ENCODE measurements at places on chromosomes 5 and 9.

DNA sequence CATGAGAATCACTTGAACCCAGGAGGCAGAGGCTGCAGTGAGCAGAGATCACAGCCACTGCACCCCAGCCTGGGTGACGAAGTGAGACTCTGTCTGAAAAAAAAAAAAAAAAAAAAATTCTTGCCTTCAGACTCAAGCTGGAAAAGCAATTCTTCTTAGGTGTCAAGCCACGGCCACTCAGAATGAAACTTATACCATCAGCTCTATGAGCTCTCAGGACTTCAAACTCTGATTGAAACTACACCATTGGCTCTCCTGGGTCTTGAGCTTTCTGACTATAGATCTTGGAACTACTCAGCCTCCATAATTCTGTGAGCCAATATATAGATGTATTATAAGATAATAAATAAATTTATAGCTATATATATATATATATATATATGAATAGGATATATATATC is 12.9 kb upstream of the FGF10 start:
- DNase-seq, result no peak

GRCh38 chr5:81244451-81244850 is 11.3 kb downstream of the CKMT2 start:
- no peak for DNase-seq

DNA sequence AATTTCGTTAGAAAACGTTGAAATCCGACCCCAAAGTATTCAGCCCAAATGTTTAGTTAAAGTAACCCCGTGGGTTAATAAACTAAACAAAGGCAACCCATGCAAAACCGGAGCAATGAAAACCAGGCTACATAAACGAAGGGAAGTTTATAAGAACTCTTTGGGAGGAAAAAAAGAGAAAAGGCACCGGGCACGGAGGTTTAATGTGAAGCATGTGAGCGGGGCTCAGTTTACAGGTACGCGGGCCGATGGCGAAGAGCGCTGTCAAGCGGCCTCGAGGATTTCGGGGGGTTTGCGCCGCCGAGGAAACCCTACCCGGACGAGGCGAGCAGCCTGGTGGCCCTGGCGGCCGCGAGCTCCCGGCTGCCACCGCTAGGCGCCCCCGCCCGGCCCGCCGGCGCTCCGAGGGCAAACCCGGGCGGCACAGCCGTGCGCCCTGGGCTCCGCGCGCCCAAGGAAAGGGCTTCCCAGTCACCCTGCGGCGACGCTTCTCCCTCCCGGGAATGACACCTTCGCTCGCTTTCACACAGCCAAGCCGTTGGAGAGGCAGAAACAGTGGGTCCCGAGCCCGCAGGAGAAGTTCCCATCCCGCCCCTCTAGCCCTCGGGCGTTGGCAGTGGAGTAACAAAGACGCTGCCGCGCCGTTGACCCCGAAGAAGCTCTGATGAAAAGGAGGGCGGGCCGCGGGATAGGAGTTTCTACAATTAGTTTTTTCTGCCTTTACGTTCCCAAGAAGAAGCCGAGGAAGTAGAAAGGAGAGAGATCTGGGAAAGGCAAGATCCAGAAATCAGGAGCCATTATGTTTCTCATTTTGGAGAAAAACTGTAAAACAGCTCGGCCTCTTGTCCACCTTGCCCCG is 126.0 kb downstream of the TMEM174 start:
- no peak for DNase-seq

GRCh38 chr5:55290991-55291390 is 16.5 kb downstream of the DHX29 start:
- no peak for DNase-seq

Measured in trophoblast cell (in vitro differentiated cells and primary cell).